ENCODE measurements at places on chromosomes 2 and 18.

DNA sequence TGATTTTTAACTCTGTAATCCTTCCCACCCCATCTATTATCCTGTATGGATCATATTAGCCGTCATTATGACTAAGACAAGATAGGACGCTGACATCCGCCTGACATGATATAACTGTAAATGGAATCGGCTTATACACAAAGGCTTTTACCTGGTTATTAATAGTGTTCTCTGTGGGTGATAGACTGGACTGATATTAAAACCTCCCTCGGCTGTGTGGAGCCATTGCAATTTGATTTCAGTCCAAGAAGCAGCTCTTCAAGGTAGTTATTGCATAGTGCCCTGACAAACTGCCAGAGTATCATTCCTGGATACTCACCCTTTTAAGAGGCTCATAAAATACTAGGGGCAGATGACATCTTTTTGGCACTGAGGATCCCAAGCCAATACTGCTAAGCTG, 226.1 kb upstream of the HNRNPA3 start:
- DNase-seq = no peak

DNA sequence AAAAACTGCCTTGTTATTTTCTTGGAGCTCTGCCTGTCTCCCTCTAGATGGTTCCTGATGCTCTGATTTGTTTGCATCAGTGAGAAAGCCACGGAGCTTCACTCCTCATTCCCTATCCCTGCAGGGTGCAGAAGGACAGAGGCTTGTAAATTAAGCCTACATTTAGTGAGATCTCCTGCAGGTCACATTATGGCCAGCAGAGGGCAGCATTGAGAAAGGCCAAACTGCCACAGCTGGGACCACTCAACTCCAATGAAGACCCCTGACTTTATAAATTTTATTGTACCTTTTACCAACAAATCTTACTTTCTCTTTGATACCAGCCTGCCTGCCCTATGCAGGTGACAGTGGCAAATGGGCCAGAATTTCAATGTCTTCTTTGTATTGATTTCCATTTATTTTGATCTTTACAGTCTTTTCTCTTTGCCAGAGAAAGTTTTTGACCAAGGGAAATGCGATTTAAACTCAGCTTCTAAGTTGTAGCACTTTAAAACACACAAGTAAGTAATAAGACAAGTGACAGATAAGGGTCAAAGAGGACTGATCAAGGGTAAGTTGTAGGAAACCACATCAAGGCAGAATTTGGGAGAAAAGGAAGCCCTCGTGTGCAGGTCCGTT, 1029.1 kb upstream of the KLHL29 start:
- DNase-seq = peak; percentile 4

- DNase-seq = no peak
Observed at GRCh38 chr2:176090862-176091261, 1.7 kb upstream of the HOXD13 start.

- peak; percentile 42 for DNase-seq
Observed at GRCh38 chr2:218962859-218963492, 3.5 kb downstream of the CDK5R2 start.

DNA sequence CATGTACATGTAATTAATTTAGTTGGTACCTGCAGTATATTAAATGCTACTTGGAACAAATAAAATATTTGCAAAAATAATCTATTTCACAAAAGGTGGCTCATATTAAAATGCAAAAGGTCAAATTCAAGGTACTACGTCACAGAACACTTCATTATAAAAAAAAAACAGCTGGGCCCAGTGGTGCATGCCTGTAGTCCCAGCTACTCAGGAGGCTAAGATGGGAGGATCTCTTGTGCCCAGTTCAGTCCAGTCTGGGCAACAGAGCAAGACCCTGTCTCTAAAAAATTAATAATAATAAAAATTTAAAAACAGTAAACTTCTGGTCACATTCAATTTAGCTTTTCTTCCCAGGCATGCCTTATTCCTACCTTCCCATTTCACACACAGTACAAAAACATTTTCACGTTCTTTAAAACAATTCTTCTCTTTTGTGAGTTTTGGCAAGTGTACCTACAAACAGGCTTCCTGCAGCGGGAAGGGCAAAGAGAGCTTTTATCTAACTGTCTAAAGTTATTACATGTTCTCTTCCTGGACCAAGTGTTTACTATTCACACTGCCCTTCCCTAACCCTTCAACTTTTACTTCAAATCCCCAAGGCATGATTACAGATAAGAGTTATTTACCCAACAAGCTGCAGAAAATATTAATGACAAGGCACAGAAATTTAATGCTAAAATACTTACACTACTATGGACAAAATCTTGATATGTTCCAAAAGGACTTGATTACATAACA, 10.7 kb downstream of the BAZ2B start:
- DNase-seq = no peak

DNA sequence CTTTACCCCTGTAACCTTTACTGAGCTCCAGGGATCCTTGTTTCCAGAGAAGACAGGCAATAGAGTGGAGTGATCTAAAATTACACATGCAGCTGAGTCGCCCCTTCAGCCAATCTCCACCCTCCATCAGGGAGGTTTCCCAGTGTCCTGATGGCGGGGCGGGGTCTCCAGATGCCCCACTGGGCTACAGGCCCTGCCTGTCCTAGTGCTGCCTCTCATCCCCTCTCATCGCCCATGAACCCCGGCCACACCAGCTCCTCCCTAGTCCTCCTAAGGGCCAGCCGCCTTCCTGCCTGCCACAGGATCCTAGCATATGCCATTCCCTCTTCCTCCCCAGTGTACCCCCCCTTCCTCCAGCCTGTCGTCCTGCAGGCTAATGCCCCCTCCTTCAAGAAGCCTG, 144.1 kb upstream of the GLI2 start:
- DNase-seq = no peak

DNA sequence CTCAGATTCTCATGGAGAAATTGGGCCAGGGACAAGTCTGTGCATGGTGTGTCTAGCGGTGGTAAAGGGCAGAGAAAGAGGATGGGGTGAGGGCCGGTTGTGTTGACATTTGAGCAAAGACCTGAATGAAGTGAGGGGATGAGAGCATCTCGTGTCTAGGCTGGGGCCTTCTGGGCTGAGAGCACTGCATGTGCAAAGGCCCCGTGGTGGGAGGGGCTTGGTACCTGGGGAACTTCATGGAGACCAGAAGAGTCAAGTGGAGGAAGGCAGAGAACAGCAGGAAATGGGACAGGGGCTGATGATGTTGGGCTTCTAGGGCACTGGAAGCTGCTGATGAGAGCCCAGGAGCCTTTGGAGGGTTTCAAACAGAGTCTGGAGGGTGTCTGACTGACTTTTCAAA, 76.8 kb downstream of the SH3BP4 start:
- DNase-seq = no peak

DNA sequence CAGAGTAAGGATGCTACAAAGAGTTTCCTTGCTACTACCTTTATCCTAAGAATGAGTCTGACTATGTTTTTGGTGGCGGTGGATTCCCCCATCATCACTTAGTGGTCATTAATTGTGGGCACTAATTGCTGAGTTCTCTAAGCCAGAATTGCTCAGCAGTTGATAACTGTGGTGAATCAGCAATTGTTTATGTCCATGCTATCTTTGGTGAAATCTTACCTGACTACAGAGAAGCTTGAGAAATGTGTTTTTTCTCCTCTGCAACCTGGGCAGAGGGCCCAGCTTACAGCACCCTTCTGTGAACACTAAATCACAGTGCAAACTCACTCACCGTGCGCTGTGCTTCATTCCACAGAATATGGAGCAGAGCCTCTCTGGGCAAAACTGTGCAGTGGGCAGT, 683.6 kb downstream of the CNTNAP5 start:
- DNase-seq = no peak

DNA sequence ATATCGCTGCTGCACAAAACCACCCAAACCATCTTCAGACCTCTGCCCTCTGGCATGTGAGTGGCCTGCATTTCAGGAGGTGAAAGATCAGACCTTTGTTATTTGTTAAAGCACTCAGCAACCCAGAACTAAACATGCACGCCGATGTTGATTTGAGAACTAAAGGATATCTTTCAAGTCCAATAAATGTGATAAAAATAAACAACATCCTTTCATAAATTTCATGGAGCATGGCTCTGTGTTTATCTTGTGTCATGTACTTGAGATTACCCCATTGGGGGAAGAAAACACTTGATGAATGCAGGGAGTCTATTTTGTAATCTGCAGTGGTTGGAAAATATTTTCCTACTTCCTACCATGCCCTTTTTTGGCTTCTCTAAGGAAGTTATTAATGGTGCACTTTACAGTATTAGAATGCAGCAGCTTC, 70.8 kb upstream of the GATA6 start:
- DNase-seq = no peak

DNA sequence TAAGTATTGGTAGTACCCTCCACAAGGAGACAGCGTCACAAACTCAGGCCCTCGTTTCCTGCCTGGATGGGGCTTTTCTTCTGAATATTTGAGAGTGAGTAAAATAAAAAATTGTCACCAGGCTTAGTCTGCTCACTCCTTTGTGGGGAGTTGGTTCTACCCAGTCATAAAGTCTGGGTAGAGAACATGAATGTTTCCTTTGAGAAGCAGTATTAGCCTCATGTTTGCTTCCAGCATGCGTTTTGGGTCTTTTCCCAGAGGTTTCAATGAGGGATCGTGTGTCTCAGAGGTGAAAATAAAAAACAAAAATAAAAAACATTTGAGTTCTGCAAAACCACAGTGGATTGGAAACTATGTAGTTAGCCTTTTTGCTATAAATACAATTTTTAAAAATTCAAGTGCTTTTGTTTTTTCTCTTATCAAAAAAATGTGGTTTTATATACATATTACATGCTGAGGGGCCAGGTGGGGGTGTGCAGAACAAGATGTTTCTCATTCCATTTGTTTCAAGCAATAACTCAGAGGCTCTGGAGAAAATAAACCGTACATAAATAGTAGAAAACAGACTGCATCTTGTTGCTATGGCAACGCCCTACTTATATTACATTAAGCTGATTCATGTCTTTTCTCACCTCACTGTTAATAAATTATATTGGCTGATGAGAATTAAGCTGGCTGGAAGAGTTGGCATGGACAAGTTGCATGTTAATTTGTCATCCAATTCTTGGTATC, 225.4 kb upstream of the FBXO11 start:
- DNase-seq = no peak

GRCh38 chr18:51614033-51614432, 416.6 kb upstream of the MEX3C start:
- DNase-seq = no peak

GRCh38 chr2:106117347-106117746, 76.8 kb downstream of the UXS1 start:
- DNase-seq = no peak

DNA sequence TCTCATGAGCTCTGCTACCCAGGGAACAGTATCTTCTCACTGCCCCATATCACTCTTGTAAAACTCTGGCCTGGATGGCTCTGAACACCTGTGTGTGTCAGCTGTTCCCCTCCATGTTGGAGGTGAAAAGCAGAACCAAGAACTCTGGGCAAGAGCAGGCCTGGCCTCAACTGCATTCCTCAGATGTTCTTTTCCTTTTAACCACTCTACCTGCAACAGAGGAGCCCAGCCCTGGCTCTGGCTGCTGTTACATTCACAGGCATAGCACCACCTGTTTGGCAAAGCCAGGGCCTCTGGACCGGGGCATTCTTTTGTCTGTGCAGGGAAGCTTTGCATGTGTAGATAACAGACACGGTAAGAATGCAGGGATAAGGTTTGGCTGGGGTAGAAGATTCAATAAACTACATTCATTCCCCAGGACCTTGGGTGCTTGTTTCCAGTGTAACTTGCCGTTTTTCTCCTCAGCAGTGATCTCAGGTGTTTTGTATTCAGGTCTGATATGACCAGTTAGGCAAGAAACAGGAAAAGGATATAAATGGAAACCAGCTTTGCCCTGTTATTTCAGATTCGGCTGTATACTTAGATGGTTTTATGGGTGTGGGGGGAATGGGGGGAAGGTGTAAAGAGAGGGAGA, 95.1 kb downstream of the SPTBN1 start:
- DNase-seq = no peak

DNA sequence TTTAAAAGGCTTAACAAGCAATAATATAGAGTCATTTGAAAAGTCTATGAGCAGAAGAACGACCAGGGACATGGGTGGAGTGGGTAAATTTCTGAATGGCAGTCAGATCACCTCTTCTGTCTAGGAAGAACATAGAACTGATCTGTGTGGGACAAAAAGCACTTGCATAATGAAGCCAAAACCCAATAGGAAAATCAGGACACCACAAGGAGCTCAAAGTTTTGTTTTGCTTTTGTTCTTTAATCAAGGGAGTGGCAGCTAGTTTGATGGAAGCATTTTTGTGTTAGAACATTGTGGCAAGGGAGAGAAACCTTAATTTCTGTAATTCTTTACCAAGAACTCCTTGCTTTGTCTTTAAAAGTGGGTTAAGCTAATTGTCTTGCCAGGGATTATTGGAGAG, 240.2 kb upstream of the TANK start:
- DNase-seq = no peak

- DNase-seq = no peak
Observed at GRCh38 chr18:27604583-27604982, 419.5 kb upstream of the CHST9 start.

All from activated T-cell treated with anti-CD3 and anti-CD28 coated beads, Interleukin-2, amount 50 U/mL, for 4 hours (primary cell).